ENCODE measurements at places on chromosomes 5 and 9. TPM values are rescaled to one million over a fixed set of nuclear protein-coding genes. Genes with fewer than 3 reads are reported as not detected.

DNA sequence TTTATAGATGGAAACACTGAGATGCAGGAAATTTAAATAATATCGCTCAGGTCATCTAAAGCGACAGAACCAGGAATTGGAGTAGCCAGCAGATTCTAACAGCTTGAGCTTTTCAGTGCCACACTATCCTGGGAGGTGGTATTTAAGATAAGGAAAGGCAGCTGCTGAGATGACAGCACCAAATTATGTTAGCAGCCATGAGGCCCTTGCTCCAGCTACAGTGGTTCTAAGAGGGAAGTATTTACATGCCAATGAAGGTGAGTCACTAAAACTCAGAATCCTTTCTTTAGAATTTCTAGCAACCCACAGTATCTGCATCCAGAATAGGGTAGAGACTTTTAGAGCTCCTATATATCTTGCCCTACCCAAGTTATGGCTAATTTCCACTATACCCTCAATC is 127.0 kb upstream of the VLDLR start:
- no peak for DNase-seq
- no peaks in the 10 kb centered on the region for H3K27me3 ChIP-seq
- peaks cover 29% of the 10 kb centered on the region for H3K4me1 ChIP-seq
- no peak overlapping the region for H3K4me3 ChIP-seq
- H3K36me3 ChIP-seq = no peaks in the 10 kb centered on the region

DNA sequence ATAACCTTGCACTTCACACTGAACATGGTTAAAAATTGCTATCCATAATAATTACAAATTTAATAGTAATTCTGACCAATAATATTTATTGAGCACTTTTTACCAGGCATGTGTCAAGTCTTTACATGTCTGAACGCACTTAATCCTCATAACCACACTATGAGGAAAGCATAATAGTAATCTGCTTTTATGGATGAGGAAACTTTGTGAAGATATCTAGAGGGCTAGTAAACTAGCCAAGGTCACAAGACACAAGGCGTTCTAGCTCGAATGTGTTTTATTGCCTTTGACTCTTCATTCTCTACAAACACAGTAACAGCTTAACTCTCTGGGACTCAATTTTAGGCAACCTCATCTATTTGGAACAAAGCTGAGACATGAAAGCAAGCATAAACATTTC is 205.1 kb downstream of the ARHGEF28 start:
- H3K27me3 ChIP-seq = no peaks in the 10 kb centered on the region
- H3K36me3 ChIP-seq = no peaks in the 10 kb centered on the region
- DNase-seq = no peak

DNA sequence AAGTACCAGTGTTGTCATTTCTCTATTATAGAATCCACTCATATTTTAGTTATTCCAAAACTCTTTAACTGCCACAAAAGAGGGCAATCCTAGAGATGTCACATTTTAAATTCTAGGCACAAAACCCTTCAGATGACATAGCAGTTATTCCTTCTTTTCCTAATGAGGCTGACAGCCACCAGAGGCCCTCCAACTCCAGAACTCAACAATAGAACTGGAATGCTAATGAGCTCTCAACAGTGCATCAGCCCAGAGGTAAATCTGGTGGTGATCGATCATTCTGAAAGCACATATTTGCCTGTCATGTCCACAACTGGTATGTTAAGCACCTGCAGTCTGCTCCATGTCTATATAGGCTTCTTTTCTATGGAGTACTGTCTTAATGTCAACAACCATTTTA is 40.2 kb upstream of the RAB3C start:
- no peaks in the 10 kb centered on the region for H3K36me3 ChIP-seq
- no peak overlapping the region for H3K4me3 ChIP-seq
- H3K27ac ChIP-seq = no peak overlapping the region
- H3K27me3 ChIP-seq = no peaks in the 10 kb centered on the region
- H3K4me1 ChIP-seq = no peaks in the 10 kb centered on the region
- no peak for DNase-seq

ADGRD2 gene
- not detected for total RNA-seq

SPATA31D4 gene
- not detected for total RNA-seq

- DNase-seq = no peak
- H3K4me3 ChIP-seq = no peak overlapping the region
- peak overlapping the region; percentile 76 for H3K27ac ChIP-seq
- H3K36me3 ChIP-seq = no peaks in the 10 kb centered on the region
- H3K4me1 ChIP-seq = no peaks in the 10 kb centered on the region
These were observed 10.9 kb upstream of the DOLPP1 start for GRCh38 chr9:129069862-129070641.

GCNT4 gene
- 1.9 TPM for total RNA-seq

GRCh38 chr9:91659529-91660495 is 236.2 kb upstream of the NFIL3 start:
- no peaks in the 10 kb centered on the region for H3K4me1 ChIP-seq
- no peaks in the 10 kb centered on the region for H3K36me3 ChIP-seq
- no peak for DNase-seq
- H3K27ac ChIP-seq = no peak overlapping the region

GRCh38 chr5:125053179-125053578 is 306.7 kb upstream of the ZNF608 start:
- no peak for DNase-seq
- H3K27me3 ChIP-seq = no peaks in the 10 kb centered on the region
- H3K4me1 ChIP-seq = no peaks in the 10 kb centered on the region
- no peak overlapping the region for H3K4me3 ChIP-seq
- H3K36me3 ChIP-seq = no peaks in the 10 kb centered on the region

- no peak for DNase-seq
- H3K36me3 ChIP-seq = no peaks in the 10 kb centered on the region
- no peaks in the 10 kb centered on the region for H3K27me3 ChIP-seq
- H3K27ac ChIP-seq = no peak overlapping the region
These were observed 146.8 kb downstream of the SMC2 start for GRCh38 chr9:104240890-104241289.

DNA sequence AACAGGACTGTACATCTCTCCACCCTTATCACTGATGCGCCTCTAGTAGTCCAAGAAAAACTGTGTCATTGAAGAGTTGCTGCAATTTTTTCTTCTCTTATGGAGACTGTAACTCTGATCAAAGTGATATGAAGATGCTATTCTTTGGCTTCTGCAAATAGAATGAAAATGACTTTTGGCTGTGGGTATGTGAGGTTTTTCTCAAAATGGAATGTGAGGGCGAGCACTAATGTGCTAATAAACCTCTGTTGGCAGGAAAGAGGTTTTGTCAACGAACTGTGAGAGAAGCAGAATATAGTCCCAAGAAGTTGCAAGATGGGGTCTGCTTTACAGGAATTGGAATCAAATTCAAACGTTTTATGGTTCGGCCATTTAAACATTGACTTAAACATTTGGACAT is 252.0 kb upstream of the GAS1 start:
- no peak for DNase-seq
- H3K36me3 ChIP-seq = no peaks in the 10 kb centered on the region
- H3K4me1 ChIP-seq = no peaks in the 10 kb centered on the region
- peaks cover 21% of the 10 kb centered on the region for H3K27me3 ChIP-seq
- H3K4me3 ChIP-seq = no peak overlapping the region

- H3K27ac ChIP-seq = no peak overlapping the region
- no peak overlapping the region for H3K4me3 ChIP-seq
- no peaks in the 10 kb centered on the region for H3K4me1 ChIP-seq
- DNase-seq = no peak
These were observed 48.9 kb downstream of the PDE6A start for GRCh38 chr5:149895416-149896345.

- H3K4me3 ChIP-seq = no peak overlapping the region
- H3K27ac ChIP-seq = no peak overlapping the region
- no peaks in the 10 kb centered on the region for H3K4me1 ChIP-seq
- H3K36me3 ChIP-seq = no peaks in the 10 kb centered on the region
- no peaks in the 10 kb centered on the region for H3K27me3 ChIP-seq
These were observed 7.3 kb upstream of the ACOT12 start for GRCh38 chr5:81401266-81401665.

GRCh38 chr5:151675611-151676313 is 11.0 kb downstream of the SPARC start:
- H3K27ac ChIP-seq = peak overlapping the region; percentile 86
- H3K27me3 ChIP-seq = no peaks in the 10 kb centered on the region
- peaks cover 45% of the 10 kb centered on the region for H3K4me1 ChIP-seq
- peak overlapping the region; percentile 11 for H3K4me3 ChIP-seq

ECM2 gene
- total RNA-seq = 9.7 TPM

NMUR2 gene
- not detected for total RNA-seq

- peaks cover 5% of the 10 kb centered on the region for H3K4me1 ChIP-seq
- DNase-seq = no peak
- no peak overlapping the region for H3K27ac ChIP-seq
- no peaks in the 10 kb centered on the region for H3K36me3 ChIP-seq
- H3K27me3 ChIP-seq = no peaks in the 10 kb centered on the region
These were observed 142.2 kb downstream of the SNX18 start for GRCh38 chr5:54659700-54660131.
